ENCODE measurements at places on chromosomes 6 and 20.

- peak; percentile 11 for DNase-seq
These were observed 345.2 kb downstream of the GJA1 start for GRCh38 chr6:121780325-121781321.

- no peak for DNase-seq
These were observed 3.3 kb downstream of the OSER1 start for GRCh38 chr20:44207126-44207723.

DNA sequence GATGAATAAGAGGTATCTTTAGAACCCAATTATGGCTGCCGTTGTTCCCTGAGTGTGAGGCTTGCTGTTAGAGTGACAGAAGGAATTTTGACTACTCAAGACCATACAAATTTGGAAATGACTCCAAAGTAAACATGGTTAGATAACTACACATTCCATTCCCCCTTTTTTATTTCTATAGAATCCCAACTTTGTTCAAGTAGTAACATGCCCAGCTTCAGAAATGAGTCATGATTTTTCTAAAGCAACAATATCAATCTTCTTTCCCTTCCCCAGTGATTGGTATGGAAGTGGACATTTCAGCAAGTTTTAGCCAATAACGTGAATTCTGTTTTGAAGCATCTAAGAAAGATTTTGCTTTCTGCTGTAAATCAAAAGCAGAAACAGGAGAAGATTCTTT lies 37.8 kb downstream of the HCRTR2 start:
- peak; percentile 56 for DNase-seq

DNA sequence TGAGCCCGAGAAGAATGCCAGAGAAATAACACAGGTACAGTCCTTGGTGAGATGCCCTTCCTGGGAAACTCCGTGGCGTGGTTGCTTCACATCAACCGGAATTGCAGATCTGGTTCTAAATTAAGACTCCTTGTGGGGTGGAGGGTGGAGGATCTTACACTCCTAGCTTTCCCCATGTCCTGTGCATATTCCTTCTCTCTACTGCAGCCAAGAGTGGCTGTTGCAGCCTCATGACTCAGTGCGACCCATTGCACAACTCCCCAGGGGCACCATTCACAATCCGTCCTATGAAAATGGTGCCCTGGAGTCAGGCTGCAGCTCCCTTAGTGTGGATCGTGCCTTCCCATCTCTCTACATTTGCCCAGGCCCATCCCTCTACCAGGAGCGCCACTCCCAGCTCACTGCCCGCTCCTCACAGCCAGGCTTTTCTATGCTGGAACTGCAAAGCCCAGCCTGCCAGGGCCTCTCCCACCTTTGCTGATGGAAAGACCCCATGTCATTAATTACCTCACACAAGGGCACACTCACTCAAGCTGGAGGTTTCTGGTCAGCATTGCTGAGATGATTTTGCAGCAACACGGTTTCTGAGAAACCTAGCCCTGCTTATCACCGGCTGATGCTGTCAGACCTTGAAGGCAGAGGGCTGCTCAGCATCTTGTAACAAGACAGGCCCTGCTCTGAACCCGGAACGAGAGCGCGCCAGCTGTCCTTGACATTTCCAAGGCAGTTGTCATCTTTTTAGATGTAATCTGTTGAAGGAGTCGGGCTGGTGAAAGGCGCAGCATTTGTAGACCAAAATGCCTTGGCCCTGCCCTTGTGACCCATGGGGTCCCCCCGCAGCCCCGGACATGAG lies 39.7 kb downstream of the SIRPA start:
- peak; percentile 22 for DNase-seq

- no peak for DNase-seq
These were observed 230.4 kb downstream of the PLCB1 start for GRCh38 chr20:8362457-8362856.

GRCh38 chr20:38730989-38731737 lies 6.9 kb downstream of the SLC32A1 start:
- peak; percentile 31 for DNase-seq

DNA sequence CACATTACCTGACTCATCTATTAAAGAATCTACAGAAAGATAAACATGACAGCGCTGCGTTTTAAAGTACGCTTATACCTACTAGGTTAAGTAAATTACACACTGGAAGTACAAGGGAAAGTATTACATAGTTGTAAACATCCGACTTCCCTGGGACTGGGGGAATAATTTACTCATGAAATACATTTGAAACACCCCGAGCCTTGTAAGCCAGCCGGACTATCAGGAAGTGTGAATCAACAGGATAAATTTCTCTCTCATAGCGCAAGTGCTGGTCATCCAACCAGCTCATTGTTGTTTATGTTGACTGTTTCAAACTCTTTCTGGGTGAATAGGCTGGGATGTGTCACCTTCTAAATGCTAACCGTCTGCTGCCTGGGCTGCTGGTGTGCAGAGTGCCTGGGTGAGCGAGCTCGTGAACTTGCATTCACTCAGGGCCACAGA lies 4.9 kb downstream of the BMP6 start:
- DNase-seq: peak; percentile 85

DNA sequence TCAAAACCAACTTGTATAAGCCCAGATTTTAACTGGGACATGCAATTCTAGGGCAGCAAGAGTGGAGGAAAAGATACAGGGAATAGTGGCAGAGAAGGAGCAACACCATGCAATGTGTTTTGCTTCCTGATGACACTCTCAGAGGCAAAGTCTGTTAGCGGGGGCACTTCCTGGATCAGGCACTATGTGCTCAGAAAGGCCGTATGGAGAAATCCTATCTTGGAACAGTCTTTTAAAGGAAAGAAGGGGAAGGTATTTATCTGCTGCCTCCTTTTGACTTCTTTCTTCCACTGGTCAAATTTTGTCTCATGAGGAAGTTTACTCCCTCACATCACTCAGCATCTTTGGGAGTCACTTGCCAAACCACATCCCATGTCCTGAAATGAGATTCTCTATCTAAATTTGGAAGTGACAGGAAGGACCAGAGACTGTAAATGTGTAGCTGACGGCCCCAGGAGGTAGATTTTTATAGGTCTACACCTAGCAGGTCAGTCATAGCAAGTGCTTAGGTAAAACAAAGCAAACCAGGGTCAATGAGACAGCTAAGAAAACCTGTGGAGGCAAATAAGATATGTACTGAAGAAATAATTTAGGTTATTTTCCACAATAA lies 91.7 kb upstream of the ELOVL5 start:
- no peak for DNase-seq

- no peak for DNase-seq
These were observed 4.7 kb downstream of the SNRNP48 start for GRCh38 chr6:7594579-7595125.

- peak; percentile 71 for DNase-seq
These were observed 111.3 kb downstream of the TNFAIP3 start for GRCh38 chr6:137978252-137978896.

GRCh38 chr6:149806127-149806526 lies 56.6 kb downstream of the PCMT1 start:
- no peak for DNase-seq

- no peak for DNase-seq
These were observed 66.1 kb downstream of the HMGCLL1 start for GRCh38 chr6:55512904-55513303.

DNA sequence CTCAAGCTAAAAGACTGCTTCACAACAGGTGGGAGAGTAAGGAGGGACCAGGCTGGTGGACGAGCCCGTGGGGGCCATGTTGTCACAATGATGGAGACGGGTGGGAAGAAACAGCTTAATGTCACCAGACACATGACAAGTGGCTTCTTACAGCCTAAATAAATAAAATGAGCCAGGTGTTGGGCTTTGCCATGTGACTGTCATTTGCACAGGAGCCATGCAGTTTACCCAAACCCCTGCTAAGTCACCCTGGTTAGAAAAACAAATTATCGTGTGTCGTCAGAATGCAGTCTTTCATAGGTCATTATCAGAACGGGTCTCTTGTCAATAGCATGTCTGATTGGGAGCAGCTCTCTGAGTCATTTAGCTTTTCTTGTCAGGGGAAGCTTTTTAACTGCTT lies 18.5 kb downstream of the BTBD3 start:
- DNase-seq: no peak

GRCh38 chr6:138654715-138655634 lies 118.6 kb upstream of the CCDC28A start:
- peak; percentile 29 for DNase-seq

DNA sequence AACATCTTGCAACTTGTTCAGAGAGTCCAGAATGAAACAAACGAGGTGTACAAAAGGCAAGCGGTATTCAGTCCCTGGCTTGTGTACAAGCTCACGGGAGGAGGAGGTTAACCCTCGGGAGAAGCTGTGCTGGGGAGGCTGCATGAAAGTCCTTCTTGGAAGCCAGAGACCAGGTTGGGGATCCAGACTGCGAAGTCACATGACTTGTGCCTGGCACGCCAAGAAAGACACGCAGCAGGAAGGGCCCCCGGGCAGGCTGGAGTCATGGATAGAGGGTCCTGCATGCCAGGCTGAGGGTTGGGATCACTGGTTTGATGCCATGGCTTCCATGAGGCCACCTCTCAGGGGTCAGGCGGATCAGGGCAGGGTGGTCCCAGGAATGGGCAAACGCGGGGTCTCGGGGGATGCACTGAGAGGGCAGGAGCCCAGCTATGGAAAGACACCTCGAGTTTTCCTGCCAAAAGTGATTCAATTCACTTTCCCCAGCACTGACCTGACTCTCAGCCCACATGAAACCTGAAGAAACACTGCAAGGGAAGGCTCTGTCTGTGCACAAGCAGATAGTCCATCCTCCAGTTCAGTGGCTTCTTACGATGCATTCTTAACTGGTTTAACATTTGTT lies 79.4 kb downstream of the DLL1 start:
- no peak for DNase-seq

DNA sequence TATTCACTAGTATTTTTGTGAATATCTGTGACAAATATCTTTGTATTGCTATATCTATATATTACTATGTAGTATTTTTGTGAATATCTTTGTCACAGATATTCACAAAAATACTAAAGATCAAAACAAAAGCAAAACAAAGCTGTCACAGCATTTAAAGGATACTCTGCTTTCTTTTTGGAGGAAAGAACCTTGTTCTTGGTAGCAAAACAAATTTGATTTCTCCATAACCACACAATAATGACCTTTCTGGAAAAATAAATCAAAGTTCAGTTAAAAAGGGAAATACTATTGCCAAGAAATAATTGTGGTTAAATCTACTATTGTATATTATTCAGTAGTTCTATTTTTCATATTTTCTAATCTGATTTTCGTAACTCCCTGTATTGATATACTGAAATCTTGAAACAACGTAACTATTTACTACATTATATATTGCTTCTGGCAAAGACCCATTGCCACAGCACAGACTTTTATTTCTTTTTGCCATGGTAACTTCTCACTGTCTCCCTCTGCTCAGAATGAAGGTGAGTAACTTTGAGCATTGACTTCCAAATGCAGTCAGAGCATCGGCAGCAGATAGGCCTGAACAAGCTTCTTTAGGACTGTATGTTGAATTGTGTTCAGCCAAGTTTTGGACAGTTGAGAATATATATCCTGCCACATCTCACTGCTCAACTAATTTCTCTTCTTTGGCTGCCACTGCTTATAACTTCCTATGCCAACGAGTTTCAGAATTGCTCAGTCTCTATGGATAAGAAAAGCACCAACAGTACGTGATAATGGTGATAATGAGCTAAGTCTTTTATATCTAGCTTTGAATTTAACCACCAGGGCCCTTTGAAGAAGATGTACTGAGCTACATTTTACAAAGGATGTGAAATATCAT lies 1097.2 kb upstream of the GJE1 start:
- DNase-seq: no peak

DNA sequence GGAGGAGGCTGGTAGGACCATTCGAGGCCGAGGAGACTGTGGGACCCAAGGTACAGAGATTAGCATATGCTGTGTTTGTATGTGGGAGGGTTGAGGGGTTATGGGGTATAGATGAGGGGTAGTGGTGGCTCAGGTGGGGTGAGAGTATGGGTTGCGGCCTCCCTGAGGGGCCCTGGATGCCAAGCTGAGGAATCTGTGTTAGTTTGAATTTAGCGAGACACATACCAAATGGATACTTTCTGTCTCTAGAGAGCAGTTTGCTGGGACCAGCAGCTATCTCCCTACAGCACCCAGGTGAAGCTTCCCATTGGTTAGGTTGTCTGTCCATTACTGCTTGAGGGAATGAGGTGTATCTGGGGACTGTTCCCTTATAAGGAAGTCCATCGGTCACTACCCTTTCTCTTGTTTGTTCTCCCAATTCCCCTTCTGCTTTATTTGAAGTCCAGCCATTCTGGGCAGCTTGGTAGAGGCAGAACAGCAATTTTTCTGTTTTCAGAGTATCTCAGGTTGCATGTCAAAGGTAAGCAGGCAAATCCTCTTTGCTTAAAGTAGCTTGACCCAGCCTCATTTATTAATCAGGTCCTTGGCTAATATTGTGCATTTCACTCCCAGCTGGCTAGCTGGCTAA lies 15.2 kb downstream of the CHMP4B start:
- DNase-seq: peak; percentile 25

- no peak for DNase-seq
These were observed 139.6 kb downstream of the MAP3K4 start for GRCh38 chr6:161130967-161131766.

DNA sequence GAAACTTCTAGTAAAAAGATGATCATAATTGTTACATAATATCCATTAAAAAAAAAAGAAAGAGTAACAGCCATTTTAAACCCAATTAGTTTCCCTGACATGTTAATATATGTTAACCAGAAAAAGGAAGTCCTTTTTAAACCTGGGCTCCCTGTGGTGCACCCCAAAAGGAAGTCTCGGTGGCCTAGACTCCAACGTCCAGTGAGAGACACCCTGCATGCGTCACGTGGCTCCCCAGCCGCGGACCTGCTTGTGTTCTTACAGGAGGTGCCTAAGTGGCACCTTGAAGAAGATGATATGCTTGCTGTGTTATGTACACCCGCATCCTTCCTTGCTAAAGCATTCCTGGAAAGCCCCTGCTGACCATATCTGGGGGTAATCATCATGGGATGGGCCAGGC lies 50.1 kb downstream of the FOXC1 start:
- DNase-seq: no peak

DNA sequence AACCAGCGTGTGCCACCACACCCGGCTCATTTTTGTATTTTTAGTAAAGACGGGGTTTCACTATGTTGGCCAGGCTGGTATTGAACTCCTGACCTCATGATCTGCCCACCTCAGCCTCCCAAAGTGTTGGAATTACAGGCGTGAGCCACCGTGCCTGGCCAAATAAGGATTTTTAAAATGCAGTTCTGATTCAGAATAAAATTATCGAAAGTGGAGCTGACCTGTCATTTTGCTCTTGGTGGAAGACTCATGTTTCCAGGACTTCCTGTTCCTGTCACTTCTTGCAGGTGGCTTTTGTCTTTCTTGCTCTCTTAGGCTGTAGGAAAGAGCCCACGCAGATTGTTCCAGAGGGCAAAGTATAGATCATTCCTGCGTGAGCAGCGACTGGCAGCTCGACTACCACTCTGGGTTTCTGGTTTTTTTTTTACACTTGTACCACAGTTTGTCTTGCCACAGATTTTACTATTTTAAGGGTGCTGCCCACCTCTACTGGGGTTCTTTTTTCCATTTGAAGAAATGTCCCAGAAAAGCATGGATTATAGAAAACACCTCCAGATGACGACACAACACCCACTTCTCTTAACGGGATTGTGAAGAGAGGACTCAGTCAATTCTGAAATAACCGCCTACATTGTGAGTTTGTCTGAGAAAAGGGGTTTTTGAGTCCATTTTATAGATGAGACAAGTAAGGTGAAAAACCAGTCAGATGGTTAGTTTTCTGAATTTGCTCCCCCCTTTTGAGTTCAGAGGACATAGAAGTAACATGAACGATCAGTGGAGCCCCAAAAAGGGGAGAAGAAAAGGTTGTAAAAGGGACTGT lies 7.5 kb downstream of the JARID2 start:
- no peak for DNase-seq

- no peak for DNase-seq
These were observed 9.7 kb upstream of the IRF4 start for GRCh38 chr6:381742-382461.

- DNase-seq: peak; percentile 77
These were observed 108.6 kb upstream of the SLC2A12 start for GRCh38 chr6:134161041-134161440.

All from A172 (cell line).